ENCODE measurements at places on chromosomes 16 and 17.

GRCh38 chr17:60439501-60439900 is 17.2 kb downstream of the CHCT1 start:
- no peaks in the 10 kb centered on the region for H3K36me3 ChIP-seq
- DNase-seq, result no peak
- H3K4me3 ChIP-seq, result no peak overlapping the region
- H3K4me1 ChIP-seq, result peaks cover 5% of the 10 kb centered on the region

GRCh38 chr17:45732926-45733505 is 51.1 kb upstream of the CRHR1 start:
- H3K4me1 ChIP-seq, result no peaks in the 10 kb centered on the region
- DNase-seq, result peak; percentile 5
- H3K27me3 ChIP-seq, result peaks cover 60% of the 10 kb centered on the region
- no peak overlapping the region for H3K27ac ChIP-seq
- H3K4me3 ChIP-seq, result no peak overlapping the region

- no peak overlapping the region for H3K27ac ChIP-seq
- H3K36me3 ChIP-seq, result peaks cover 12% of the 10 kb centered on the region
- peak; percentile 62 for DNase-seq
- no peak overlapping the region for H3K4me3 ChIP-seq
- H3K27me3 ChIP-seq, result no peaks in the 10 kb centered on the region
Measured at GRCh38 chr17:62679866-62680377, 52.5 kb downstream of the MRC2 start.

DNA sequence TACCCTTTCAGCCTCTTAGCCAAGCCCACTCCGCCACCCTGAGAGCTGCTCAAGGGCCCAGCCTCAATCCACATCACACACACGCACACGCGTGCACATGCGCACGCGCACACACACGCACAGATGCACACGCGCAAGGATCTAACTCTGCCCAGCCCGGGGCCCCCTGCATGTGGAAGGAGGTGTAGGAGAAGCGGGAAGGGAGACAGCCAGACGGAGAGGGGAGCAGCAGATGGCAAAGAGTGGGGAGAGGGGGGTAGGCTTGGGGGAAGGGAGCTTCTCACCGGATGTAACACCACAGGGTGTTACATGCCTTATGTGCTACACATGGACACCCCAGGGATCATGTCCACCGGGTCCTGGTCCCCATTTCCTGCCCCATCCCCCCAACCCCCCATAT is 15.3 kb downstream of the DLG4 start:
- H3K4me1 ChIP-seq, result peaks cover 37% of the 10 kb centered on the region
- peaks cover 24% of the 10 kb centered on the region for H3K36me3 ChIP-seq
- DNase-seq, result no peak

DNA sequence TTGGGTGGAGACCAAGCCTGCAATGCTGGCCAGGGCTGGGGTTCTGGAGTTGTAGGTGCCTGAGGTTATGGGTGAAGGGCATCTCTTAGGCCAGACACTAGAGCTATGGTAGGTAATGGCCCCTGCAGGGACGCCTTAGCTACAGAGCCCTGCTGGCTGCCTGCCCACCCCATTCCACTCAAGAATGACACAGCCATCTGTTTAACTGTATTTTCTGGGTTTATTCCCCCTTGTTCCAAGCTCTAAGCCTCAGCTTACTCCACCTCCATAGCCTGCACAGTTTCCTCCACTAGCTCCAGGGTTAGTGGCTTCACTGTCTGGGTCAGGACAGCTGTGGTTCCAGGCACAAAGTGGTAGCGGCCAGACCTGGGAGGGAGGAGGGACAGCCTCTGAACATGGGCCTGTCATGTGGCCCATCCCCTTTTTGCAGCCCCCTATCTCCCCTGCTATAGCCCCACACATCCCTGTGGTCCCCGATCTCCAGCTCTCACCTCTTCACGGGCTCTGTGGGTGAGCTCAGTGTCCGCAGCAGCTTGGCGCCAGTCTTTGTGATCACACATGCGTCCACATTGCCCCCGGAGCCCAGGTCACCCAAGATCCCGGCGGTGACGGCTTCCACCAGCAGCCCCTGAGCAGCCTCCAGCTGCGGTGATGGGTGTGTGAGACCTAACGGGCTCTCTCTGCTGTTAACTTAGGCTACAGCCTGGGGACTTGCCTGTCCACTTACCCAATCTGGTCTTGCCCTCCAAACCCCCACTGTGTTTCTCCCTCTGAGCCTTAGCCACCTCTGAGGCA is 2.1 kb downstream of the PSMB10 start:
- H3K27ac ChIP-seq, result peak overlapping the region; percentile 90
- DNase-seq, result no peak
- H3K36me3 ChIP-seq, result peaks cover 6% of the 10 kb centered on the region
- peak overlapping the region; percentile 100 for H3K4me3 ChIP-seq

DNA sequence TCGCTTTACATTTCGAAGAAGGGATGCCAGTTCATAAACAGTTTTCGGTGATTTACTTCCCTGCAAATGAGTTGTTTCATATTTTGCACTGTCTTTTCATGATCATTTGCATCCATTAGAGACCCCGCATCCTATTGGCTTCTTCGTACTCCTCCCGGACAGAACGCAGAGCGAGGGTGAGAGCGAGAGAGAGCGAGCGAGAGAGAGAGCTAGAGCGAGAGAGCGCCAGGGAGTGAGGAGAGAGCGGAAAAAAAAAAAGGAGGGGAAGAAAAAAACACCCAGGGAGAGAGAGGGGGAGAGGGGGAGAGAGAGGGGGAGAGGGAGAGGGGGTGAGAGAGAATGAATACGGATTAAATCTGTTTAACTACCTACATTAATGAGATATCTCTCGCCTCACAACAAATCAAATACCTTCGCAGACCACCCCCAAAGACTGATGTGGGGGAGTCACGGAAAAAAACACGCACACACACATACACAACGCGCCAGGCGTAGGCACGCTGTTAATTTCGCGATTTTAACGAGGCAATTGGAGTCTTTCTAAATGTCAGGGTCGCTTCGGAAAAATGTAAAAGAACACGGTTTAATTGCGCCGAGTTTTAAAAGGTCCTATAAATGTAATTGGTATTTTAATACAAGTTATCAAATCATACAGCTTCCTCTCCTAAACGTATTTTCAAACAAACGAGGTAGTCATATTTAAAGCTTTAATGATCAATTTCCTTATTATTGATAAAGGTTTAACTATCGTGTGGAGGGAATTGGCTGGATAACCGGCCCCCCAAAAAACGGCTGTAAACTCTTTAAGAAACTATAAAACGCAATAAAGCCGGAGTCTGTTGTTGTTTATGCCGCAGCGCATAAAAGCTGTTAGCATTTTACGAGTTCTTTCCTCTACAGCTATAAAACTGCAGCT is at the start of gene HOXB8:
Gene HOXB8, minus strand, starts transcription at position 246 of the 916 bp plus-strand sequence. CDS start 588 bp downstream, outside the sequence.
- peaks cover 100% of the 10 kb centered on the region for H3K27me3 ChIP-seq
- no peak within 1 kb of the TSS for H3K4me3 ChIP-seq
- H3K4me1 ChIP-seq, result peaks cover 42% of the 10 kb centered on the region
- DNase-seq, result no peak
- H3K36me3 ChIP-seq, result no peaks in the 10 kb centered on the region

GRCh38 chr16:56481468-56482122 is 30.2 kb downstream of the OGFOD1 start:
- H3K4me3 ChIP-seq, result no peak overlapping the region
- H3K4me1 ChIP-seq, result 0 out of 2 replicates have a peak, but pooled peaks cover 3% of the 10 kb centered on the region
- no peak overlapping the region for H3K27ac ChIP-seq
- H3K27me3 ChIP-seq, result no peaks in the 10 kb centered on the region
- H3K36me3 ChIP-seq, result peaks cover 17% of the 10 kb centered on the region

GRCh38 chr17:9768381-9768934 is 22.9 kb downstream of the DHRS7C start:
- peaks cover 4% of the 10 kb centered on the region for H3K27me3 ChIP-seq
- DNase-seq, result no peak
- no peak overlapping the region for H3K4me3 ChIP-seq
- H3K27ac ChIP-seq, result no peak overlapping the region

DNA sequence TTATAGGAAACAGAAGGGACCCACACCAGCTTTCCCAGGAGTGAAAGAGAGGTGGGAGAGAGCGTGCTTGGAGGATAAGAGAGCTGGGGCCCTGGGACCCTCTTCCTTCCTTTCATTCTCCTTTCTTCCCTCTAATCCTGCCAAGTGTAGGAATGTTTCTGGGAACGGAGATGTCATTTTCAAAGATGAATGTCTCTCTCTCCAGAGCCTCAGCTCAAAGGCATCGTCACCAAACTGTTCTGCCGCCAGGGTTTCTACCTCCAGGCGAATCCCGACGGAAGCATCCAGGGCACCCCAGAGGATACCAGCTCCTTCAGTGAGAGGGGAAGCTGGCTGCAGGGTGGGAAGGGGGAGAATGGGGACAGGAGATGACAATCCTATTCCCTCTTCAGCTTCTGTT is 2.0 kb downstream of the FGF11 start:
- H3K4me1 ChIP-seq, result peaks cover 38% of the 10 kb centered on the region
- peak overlapping the region; percentile 80 for H3K27ac ChIP-seq
- no peaks in the 10 kb centered on the region for H3K36me3 ChIP-seq
- peak overlapping the region; percentile 97 for H3K4me3 ChIP-seq
- DNase-seq, result no peak

- peak overlapping the region; percentile 57 for H3K27ac ChIP-seq
- H3K36me3 ChIP-seq, result no peaks in the 10 kb centered on the region
- H3K4me3 ChIP-seq, result peak overlapping the region; percentile 40
- H3K4me1 ChIP-seq, result peaks cover 33% of the 10 kb centered on the region
Measured at GRCh38 chr16:14186007-14186794, 115.1 kb downstream of the MRTFB start.

DNA sequence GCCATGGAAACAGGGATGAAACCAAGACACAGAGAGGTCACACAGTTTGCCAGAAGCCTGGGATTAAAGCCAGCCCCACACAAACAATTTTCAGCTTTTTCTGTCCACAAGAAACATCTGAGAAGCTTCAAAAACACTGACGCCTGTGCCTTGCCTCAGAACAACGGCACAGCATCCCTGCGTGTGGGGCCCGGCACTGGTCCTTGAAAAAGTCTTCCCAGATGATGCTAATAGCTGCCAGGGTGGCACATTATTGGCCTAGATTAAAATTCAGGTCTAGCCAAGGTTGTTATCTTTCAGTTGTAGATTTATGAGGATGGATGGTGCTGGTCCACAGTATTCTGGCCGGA is 321.4 kb downstream of the HAPSTR1 start:
- peaks cover 8% of the 10 kb centered on the region for H3K4me1 ChIP-seq
- H3K27me3 ChIP-seq, result peaks cover 2% of the 10 kb centered on the region
- H3K27ac ChIP-seq, result no peak overlapping the region
- H3K36me3 ChIP-seq, result peaks cover 9% of the 10 kb centered on the region
- no peak overlapping the region for H3K4me3 ChIP-seq

DNA sequence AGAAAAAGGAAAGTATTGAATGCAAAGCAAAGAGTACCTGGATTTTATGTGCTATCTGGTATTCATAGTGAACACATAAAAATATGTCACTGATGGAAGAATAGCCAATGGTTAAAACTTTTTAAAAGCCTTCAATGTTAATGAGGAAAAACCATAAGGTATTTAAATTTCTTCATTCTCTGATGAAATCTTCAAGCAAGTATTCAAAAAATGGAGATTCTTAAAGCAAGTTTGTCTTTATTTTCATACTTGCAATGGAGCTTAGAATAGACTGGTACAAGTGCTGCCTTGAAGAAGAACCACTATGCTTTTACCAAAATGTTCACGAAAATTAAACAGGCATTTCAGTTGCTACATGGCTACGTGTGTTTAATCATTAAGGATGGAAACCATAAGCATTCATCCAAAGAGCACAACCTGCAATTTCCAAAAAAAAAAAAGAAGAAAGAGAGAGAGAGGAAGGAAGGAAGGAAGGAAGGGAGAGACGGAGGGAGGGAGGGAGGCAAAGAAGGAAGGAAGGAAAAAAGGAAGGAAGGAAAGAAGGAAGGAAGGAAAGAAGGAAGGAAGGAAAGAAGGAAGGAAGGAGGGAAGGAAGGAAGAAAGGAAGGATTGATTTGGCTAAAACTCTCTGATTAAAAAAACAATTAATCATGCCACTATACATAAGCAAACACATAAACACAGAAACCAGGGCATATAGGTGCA is 17.6 kb downstream of the HS3ST3A1 start:
- H3K4me1 ChIP-seq, result peaks cover 33% of the 10 kb centered on the region
- H3K27me3 ChIP-seq, result no peaks in the 10 kb centered on the region
- peaks cover 4% of the 10 kb centered on the region for H3K36me3 ChIP-seq
- no peak overlapping the region for H3K27ac ChIP-seq
- DNase-seq, result no peak

DNA sequence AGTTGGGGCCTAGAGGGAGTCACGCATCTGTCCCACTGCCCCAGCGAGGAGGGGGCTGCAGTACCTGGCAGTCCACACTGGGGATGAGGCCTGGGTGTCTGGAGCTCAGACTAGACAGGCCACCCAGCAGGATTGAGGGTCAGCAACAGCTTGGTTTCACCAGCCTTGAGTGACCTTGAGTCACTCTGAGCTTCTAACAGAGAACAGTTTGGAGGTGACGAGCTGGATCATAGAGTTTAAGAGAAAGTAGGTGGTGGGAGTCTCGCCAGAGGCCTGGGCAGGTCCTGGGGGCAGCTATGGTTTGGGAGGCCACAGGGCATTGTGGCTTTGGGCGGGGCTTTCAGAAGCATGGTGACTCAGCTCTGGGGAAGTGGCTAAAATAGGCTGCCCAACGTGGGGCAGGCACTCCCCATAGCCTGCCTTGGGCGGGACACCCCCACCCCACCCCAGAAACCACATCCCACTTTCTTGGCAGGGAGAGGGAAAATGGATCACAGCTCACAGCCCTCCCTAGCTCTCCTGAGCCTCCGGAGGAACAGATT is 20.5 kb downstream of the CDC42EP4 start:
- peaks cover under 1% of the 10 kb centered on the region for H3K36me3 ChIP-seq
- no peak overlapping the region for H3K4me3 ChIP-seq
- H3K4me1 ChIP-seq, result peaks cover 19% of the 10 kb centered on the region
